Activated T-cell treated with anti-CD3 and anti-CD28 coated beads for 1 hour (primary cell): ENCODE measurements at places on chromosomes 6 and 20.

DNA sequence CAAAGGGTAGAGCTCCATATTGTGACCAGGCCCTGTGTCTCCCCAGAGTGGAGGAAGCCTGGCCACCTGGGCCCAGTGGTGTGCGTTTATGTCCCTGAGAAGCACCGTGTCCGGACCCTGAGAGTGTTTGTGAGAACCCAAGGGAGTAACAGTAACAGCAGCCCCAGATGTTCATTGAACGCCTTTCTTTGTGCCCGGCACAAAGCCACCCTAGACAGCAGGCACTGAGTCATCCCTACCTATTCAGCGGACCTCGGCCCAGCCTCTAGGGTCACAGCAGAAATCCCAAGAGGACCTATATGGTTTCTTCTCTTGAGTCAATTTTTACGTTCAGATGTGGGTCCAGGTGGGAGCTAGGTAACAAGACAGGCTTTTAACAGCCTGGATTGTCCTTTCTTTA is 24.5 kb downstream of the BCAS4 start:
- DNase-seq: no peak

DNA sequence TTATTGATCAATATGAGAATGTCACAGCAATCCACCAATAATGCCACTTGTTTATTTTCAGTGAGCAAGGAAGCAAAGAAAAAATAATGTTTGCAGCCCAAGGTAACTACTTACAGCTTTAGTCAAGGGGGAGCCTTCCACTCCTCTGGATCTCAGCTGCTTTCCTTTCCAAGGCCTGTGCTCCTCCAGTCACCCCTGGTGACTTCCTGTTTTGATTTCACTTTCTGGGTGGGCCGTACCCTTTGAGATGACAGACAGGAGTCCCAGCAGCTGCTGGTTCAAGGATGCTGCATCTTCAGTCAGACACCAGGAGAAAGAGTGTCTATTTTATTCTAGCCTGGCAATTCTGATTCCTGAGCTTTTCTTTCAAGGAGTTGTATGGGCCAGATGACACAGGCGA is 5.6 kb upstream of the VNN2 start:
- peak; percentile 17 for DNase-seq

GRCh38 chr6:72856801-72857200 is 234.9 kb downstream of the KCNQ5 start:
- DNase-seq: no peak

- no peak for DNase-seq
These were observed 658.4 kb downstream of the PHF3 start for GRCh38 chr6:64294034-64294433.

DNA sequence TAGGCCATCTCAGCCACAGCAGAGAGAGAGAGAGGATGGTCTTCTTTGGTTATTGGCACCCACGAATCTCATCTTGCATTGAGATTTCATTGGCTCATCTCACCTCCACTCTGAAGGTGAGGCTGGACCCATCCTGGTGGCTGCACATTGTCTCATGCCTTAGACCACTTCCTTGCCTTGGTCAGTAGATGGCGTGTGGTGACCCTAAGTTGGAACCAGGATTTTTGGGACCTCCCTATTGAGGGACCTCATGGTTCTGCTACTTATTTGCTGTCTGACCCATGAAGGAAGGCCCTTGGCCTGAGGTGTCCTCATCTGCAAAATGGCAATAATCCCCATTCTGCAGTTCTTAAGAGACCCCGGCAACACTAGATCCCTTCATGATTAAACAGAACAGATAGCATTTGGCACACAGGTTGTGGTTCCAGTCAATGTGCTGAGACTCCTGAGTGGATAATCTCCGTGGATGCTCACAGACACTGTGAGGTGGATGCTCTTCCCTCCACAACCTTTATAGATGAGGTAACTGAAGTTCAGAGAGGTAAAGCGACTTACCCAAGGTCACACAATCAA is 21.5 kb upstream of the AAR2 start:
- DNase-seq: no peak

DNA sequence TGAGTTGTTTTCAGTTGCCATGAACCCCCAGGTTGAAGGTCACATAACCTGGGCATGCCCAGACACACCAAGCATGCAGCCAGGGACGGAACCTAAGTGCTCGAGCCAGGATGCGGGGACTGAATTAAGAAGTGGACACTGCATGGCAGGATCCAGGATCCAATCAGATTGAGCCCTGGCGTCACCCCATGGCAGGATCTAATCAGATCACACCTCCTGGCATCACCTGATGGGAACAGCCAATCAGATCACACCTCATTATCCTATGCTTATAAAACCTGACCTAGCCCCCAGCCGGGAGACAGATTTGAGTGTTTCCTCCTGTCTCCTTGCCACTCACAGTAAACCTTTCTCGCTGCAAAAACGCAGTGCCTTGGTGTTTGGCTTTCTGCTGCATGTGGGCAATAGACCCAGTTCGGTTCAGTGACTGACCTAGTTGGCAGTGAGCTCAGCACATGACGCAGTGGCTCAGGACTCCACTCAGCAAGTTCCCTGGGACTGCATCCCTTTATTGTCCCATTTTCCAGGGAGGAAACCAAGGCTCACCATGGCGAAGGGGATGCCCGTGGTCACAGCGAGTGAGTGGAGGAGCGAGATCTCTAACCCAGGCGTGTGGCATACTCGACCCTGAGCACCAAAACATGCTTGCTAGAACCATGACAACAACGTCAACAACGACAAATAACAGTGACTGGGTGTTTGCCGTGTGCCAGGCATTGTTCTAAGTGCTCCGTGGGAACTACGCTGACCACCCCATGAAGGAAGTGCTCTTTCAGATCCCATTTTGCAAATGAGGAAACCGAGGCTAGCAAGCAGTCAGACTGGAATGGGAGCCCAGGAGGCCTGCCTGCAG is 66.3 kb downstream of the RBM38 start:
- no peak for DNase-seq

DNA sequence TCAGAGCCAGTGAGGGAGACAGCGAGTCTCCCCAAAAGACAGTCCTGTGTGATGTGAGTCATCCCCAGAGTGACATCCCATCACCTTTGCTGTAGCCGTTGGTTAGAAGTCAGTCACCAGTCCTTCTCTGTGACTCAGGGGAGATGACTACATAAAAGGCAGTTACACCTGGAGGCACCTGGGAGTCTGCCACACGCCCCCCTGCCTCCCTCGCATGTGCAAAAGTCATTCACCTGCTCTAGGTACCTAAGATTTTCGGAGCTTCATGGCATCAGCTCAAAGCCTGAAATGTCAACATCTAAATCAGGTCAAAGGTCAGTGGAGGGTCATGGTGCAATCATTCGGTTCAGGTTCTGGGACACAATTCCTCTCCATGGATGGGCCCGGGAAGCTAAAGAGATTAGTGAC is 50.3 kb downstream of the PRR18 start:
- no peak for DNase-seq

- no peak for DNase-seq
These were observed 8.5 kb downstream of the MRPS18A start for GRCh38 chr6:43679057-43679456.

DNA sequence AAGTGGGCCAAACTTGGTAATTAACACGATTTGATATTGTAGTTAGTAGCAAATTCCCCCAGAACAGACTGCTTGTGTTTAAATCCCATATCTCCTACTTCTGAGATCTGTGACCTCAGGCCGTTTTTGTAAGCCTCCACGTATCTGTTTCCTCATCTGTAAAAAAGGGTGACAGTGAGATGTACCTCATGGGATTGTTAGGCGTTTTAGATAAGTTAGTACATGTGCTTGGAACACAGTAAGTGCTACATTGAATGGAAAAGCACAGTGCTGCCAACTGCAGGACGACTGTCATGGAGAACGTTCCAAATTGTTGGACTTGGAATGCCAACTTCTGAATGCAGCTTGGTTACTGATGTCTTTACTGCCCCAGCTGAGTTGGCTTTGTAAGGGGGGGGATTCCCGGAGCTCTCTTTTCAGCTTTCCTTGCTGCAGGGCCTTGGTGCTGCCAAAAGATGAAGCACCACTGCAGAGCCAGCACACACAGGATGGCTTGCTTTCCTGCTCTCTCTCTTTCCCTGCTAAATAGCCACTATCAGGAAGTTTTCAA is 108.6 kb downstream of the OPN5 start:
- DNase-seq: no peak

- DNase-seq: no peak
These were observed 24.1 kb downstream of the IL17A start for GRCh38 chr6:52210227-52210626.

- DNase-seq: no peak
These were observed 81.2 kb downstream of the NFATC2 start for GRCh38 chr20:51461306-51461705.

DNA sequence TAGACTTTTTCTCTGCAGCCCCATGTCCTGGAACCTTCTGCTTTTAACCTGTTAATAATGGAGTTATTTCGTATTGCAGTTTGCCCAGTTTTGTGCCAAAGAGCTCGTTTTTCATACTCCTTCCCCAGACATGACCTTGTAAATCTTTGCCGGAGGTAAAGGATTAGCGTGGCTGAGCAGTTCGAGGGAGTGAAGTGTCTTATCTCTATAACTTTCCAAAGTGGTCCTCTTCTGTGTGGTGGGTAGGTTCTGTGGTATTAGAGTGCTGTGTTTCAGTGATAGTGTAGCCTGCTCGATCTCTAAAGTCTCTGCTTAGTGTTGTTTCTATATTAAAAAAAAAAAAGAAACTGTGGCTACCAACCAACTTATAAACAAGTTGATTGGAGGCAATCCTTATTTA is 67.5 kb downstream of the FARS2 start:
- no peak for DNase-seq

DNA sequence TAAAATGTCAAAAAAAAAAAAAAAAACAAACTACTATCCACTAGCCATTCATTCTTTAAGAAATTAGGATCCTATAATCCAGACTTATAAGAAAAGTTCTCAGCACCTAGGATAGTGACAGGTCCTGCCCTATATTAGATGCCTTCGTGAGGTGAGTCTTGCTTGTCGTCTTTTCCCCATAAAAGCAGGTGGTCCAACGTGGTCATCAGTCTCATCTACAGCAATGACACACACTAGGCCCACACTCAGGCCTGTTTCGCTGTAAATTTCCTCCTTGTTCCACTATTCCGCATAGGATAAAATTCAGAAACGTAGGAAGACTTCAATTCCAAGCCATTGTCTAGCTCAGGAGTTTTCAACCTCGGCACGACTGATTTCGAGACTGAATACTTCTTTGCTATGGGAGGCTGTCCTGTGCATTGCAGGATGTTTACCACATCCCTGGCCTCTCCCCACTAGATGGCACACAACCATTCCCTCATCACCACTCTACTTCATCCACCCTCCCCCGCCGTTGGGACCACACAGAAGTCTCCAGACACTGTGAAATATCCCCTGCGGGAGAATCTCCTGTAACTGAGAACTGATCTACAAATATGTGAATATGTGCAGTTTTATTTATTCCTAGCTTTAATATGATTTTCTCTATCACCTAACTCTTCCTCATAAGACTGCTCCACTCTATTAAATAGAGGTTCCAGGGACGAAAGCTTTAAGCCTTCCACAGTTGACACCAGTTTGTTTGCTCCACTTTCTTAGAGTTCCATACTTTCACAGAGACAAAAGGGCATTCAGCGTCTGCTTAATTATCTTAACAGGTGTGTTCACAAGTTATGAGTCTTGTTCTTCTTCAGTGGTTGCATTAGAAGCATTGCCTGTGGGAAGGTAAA is 346.3 kb downstream of the BMP2 start:
- no peak for DNase-seq

GRCh38 chr6:138371720-138372119 is 6.0 kb upstream of the SMIM28 start:
- no peak for DNase-seq

DNA sequence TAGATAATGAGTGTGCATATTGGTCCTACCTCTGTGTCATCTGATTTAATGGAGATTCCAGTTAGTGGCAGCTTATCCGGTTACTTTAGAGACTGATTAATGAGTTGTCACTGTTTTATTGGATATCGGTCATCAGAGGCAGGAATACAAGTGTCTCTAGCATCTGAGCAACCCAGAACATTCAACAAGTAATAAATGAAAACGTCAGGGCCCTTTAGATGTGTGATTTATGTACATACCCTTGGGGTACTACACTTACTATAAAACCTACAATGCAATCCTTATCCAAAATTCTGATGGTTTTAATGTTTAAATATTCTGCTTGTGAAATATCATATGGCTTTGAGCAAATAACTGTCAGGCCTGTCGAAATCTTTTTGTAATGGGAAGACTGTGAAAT is 1117.9 kb upstream of the FLRT3 start:
- DNase-seq: no peak

DNA sequence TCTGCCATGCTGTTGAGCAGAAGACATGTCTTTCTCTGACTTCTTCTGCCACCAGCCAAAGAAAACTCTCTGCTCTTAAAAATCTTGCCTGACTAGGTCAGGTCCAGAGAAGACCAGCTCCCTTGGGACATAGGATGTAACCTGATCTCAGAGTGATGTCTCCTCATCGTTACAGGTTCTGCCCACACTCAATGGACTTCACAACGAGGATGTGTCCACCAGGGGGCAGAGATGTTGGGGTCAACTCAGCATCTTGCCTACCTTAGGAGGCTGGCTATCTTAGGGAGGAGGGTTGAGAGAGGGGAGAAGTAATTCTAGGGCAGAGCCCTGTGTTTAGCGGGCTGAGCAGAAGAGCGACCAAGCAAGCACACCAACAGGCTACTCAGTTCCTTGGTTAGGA is 207.6 kb upstream of the CDH4 start:
- no peak for DNase-seq

- no peak for DNase-seq
These were observed 48.1 kb upstream of the MYL9 start for GRCh38 chr20:36493051-36493800.

DNA sequence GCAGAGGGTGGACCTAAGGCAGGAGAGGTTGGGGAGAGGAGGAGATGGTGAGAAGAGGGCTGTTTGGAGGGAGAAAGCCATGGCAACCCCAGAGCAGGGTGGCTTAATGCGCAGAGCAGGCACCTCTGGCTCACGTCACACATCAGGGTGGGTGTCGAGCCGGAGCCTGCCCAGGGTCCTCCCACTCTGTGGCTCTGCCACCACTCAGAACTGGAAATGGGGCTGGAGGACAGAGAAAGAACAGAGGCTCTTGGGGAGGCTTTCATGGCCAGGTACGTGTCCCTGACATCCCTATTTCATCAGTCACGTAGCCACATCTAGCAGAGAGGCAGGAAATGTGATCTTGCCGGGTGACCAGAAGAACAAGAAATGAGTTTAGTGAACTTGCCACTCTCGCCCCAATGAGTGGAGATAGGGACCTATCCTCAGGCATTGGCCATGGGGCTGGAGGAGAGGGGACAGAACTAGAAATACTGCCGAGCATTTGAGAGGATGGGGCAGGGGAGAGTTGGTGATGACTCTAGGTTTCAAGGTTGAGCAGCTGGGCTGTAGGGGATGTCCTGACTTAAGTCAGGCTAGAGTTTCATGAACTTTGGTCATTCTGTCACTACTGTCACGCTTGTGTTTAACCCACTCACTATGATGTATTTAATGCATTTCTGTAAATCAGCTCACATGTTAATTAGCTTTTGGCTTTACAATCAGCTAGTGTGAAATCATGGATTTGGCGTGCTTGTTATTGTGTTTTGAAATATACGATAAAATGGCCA is 52.7 kb downstream of the CDH26 start:
- no peak for DNase-seq

- no peak for DNase-seq
These were observed 1.6 kb downstream of the TBC1D20 start for GRCh38 chr20:460707-461106.

- no peak for DNase-seq
These were observed 368.5 kb downstream of the DOK5 start for GRCh38 chr20:54843865-54844264.

GRCh38 chr6:41638935-41639808 is 904 bp downstream of the MDFI start:
- DNase-seq: no peak
